ENCODE measurements at places on chromosomes 1 and 21. TPM values are rescaled to one million over a fixed set of nuclear protein-coding genes. Genes with fewer than 3 reads are reported as not detected.

CLCA1 gene
- not detected for total RNA-seq

MNDA gene
- total RNA-seq: not detected

DNA sequence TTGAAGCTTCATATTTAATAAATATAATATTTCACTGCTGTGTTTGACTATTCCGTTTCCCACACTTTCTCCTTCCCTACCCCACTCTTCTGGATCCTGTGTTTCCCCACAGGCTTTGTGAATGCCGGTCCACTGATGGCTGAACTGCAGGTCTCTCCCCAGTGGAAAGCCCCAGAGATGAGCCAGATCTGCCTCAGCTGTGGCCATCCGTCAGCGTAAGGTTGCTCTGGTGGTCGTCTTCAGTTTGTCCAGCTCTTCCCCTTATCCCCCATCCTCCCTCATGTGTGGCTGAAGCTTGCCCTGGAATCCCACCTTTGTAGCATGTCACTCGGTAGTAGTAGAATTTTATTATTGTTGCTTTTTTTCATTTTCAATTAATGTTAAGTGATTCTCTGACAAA, 11.4 kb downstream of the SMAP2 start:
- no peak for DNase-seq

DNA sequence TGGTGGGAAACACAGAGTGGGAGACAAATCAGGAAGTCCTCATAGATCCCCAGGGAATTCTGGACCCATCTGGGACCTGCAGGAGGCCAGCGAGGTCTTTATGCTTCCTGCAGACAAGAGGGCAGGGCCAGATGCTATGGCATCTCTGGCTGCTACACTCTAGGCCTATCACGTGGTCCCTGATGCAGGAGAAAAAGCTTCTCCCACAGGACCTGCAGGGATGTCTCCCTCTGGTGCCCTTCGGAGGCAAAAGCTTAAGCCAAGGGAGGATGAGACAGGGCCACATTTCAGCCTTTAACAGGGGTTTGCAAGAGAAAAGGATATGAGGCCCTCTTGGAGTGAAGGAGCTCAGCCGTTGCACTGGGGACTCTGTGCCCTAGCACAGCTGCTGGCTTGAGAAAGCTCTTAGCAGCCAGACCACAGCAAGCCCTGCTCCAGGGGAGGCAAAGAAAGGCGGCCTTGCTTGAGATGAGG, 243.0 kb downstream of the C1orf94 start:
- no peak for DNase-seq

- DNase-seq: no peak
These were observed 612 bp upstream of the CD52 start for GRCh38 chr1:26317146-26317545.

DNA sequence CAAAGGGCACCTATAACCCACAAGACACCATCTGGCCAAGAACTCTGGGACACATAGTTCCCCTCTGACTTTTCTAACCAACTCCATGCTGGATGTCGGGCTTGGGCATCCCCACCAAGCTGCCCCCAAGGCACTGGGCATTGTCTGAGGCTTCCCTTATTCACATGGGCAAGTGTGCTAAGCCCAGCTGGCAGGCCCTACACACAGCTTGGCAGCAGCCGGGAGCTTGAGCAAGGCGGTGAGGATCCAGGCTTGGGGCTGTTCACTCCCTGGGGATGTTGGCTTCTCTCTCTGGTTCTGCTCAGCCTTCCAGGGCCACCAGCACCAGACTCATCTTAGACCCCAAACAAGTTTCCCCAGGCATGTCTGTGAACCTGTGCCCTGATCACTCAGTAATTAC, 138.3 kb upstream of the KAZN start:
- DNase-seq: no peak

GRCh38 chr1:154609398-154610380, 1.7 kb upstream of the ADAR start:
- peak; percentile 55 for DNase-seq

DNA sequence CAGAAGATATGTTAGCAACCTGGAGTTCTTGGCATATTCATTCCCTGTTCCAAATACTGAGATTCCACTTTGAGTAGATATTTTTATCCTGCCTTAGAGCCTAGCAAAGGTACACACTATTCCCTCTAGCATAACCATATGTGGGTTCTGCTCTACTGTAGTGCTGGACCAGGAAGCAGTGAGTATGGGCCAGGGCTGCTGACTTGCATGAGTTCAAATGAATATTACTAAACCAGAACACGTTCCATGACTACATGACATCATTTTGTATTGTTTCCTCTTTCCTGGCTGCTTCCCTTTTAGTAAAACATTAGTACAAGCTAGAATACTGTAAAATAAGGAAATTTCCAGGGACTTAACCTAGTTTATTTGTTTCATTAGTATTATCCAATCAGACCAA, 41.1 kb downstream of the TNFSF18 start:
- no peak for DNase-seq
